Tongue (tissue), 3 donors: ENCODE measurements at places on chromosomes 11 and 22. TPM values are rescaled to one million over a fixed set of nuclear protein-coding genes. Genes with fewer than 3 reads are reported as not detected.

The HTR3A gene
- total RNA-seq = not detected

The ST3GAL4 gene
- total RNA-seq = 30.9 TPM

The B3GAT1 gene
- total RNA-seq = 0.41 TPM

The TNNT3 gene
- total RNA-seq = 5,696 TPM

The OR5P2 gene
- total RNA-seq = not detected

The MS4A4A gene
- 2.9 TPM for total RNA-seq

The ART1 gene
- total RNA-seq = 4.2 TPM

The HORMAD2 gene
- total RNA-seq = not detected

The NUDT8 gene
- 4.9 TPM for total RNA-seq

The OR6T1 gene
- not detected for total RNA-seq

The KCNJ1 gene
- total RNA-seq = not detected

The GGT5 gene
- 4.9 TPM for total RNA-seq

The FBLN1 gene
- 115 TPM for total RNA-seq

The MS4A6E gene
- not detected for total RNA-seq

The NRIP3 gene
- total RNA-seq = 0.62 TPM

The PANX2 gene
- total RNA-seq = 0.31 TPM

The SCUBE1 gene
- total RNA-seq = 0.41 TPM

The ROBO3 gene
- total RNA-seq = 10.8 TPM

The TMEM191B gene
- not detected for total RNA-seq

The APOA4 gene
- not detected for total RNA-seq

The BDNF gene
- total RNA-seq = 1.5 TPM

The PANX1 gene
- total RNA-seq = 55.5 TPM

The CBLIF gene
- total RNA-seq = not detected

The SERGEF gene
- 17.7 TPM for total RNA-seq

The CD6 gene
- total RNA-seq = not detected

The LSP1 gene
- 84.2 TPM for total RNA-seq

The IL17REL gene
- not detected for total RNA-seq

The RASSF7 gene
- 7.3 TPM for total RNA-seq

The KCNK4 gene
- total RNA-seq = not detected

The OR51Q1 gene
- not detected for total RNA-seq

The CBX6 gene
- total RNA-seq = 29.7 TPM

The GAL3ST3 gene
- not detected for total RNA-seq

The TPST2 gene
- total RNA-seq = 13.1 TPM

The KLHDC7B gene
- total RNA-seq = 0.10 TPM

The FOLR2 gene
- 5.6 TPM for total RNA-seq

The ABTB2 gene
- 19.9 TPM for total RNA-seq

The MPPED2 gene
- 7.8 TPM for total RNA-seq

The CCDC89 gene
- total RNA-seq = 3.7 TPM

The SSH3 gene
- total RNA-seq = 35.6 TPM

The RASL10A gene
- 12.3 TPM for total RNA-seq

The POLDIP3 gene
- total RNA-seq = 34.6 TPM

The GSTT2B gene
- 5.8 TPM for total RNA-seq

The SLC22A9 gene
- total RNA-seq = not detected

The TST gene
- total RNA-seq = 28.3 TPM

The FZD4 gene
- total RNA-seq = 59.5 TPM

The PAMR1 gene
- 63.2 TPM for total RNA-seq

The TTC17 gene
- total RNA-seq = 127 TPM

The SLC5A4 gene
- not detected for total RNA-seq

The RFPL2 gene
- not detected for total RNA-seq

The KCNJ5 gene
- 6.1 TPM for total RNA-seq

The SYCE3 gene
- not detected for total RNA-seq

The MAP6 gene
- total RNA-seq = 8.9 TPM
